ENCODE measurements at places on chromosomes 3 and 15.

GRCh38 chr3:66195347-66195783, 25.4 kb upstream of the SLC25A26 start:
- peak; percentile 55 for DNase-seq

GRCh38 chr3:105347625-105348302, 18.9 kb upstream of the ALCAM start:
- no peak for DNase-seq

- DNase-seq, result no peak
Observed at GRCh38 chr3:74066456-74066855, 441.7 kb upstream of the PDZRN3 start.

GRCh38 chr15:41520636-41521035, 7.0 kb upstream of the LTK start:
- no peak for DNase-seq

- no peak for DNase-seq
Observed at GRCh38 chr15:67807141-67807540, 18.2 kb upstream of the SKOR1 start.

- no peak for DNase-seq
Observed at GRCh38 chr15:42080186-42080918, 14.0 kb downstream of the PLA2G4D start.
